ENCODE measurements at places on chromosomes 2 and 18.

DNA sequence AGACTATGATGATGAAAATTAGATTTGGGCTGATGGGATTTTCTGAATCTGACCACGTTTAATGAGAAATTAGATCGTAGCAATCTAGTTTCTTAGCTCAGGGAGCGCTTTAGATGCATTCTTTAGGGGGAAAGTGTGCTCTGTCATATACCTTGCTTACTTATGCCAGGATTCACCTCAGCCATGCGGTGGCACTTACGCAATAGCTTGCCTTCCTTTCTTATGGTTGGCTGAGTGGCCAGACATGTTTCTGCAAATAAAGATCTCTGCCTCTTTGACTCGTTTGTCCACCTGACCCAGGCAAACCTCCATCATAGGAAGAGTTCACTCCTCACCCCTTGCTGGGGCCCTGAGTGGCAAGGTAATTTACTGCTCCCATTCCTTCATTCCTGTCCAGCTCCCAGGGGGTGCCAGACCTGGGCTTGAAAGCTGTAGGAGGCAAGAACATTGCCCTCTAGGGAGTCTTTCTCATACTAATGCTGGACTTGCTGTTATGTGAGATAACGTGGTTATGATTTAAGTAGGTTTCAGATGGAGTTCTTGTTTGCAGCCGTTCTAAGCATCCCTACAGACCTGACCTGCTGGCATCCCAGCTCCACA is 57.1 kb downstream of the FBLN7 start:
- DNase-seq = no peak

DNA sequence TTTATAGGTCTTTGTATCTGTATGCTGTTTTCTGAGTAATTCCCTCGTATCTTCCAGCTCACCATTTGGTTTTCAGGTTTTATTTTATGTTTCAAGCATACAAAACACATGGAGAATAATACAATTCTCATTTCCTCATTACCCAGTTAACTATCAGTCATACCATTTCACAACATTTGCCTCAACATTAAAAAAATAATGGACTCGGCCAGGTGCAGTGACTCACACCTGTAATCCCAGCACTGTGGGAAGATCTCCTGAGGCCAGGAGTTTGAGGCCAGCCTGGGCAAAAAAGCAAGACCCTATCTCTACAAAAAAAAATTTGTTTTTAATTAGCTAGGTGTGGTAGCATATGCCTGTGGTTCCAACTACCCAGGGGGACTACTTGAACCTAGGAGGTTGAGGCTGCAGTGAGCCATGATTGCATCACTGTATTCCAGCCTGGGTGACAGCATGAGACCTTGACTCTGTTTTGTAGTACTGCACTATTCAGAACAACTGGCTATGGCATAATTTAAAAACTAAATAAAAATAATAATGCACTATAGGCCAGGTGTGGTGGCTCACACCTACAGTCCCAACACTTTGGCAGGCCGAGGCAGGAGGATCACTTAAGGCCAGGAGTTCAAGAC is 20.3 kb downstream of the NPC1 start:
- DNase-seq = no peak

DNA sequence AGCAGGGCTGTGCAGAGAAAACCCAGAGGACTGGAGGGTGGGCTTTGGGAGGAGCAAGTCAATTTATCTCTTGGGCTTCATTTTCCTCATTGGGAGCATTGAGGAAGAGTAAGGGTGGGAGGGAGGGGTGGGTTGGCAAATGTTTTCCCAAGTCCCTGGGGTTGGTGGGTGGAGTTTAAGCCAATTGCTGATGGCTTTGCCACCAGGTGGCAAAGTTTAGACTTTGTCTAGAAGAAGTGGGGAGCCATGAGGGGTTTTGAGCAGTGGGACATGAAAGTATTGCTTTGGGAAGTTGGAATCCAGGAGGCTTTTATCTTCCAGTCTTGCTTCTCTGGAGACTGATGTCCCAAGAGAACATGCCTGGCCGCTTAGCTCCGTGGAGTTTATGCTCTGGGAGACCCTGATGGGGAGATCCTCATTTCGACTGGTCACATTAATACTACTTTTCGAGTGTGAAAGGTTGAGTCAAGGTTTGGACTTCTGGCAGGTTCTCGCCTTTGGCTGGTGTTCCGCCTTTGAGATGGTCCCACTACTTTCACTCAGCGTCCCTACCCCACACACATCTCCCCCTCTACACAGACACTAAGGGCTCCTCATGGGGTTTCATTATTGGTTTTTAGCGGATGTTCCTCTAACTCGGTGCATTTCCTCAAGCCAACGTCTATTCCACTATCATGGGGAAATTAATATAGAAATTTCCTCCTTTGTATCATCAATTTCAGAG is 126.7 kb downstream of the PRKCE start:
- no peak for DNase-seq

- no peak for DNase-seq
Measured at GRCh38 chr18:46723856-46724415, 32.9 kb downstream of the ST8SIA5 start.

DNA sequence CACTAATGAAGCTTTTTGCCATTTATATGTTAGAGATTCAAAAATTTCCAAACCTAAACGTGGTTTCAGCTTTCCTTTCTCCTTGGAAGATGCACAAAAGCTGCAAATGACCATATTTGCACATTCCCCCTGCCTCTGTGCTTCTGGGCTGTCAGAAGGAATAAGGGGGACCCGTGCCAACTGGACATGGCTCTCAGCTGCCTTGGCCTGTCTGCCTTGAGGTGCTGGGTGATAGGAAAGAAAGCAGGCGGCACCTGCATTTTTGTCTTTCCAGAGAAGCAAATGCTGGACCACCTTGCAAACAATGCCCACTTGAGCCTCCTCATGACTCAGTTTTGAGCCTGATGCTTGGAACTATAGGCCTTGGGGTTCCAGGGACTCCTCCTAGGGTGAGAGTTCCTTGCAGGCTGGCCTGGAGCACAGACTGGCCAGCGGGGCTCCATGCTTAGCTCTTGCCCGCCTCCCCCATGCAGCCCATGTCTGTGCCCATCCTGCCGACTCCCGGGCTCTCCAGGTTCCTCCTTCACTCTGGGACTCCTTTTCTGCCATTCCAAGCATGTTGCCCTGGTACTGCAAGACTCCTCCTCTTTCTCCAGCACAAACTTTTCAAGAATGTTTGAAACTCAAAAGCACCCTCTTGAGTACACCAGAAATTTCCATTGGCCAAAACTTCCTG is 109.0 kb upstream of the EPAS1 start:
- DNase-seq = no peak

GRCh38 chr2:44326548-44327264 is 34.6 kb downstream of the PREPL start:
- DNase-seq = no peak

GRCh38 chr18:22846088-22846683 is 86.9 kb upstream of the RBBP8 start:
- no peak for DNase-seq

GRCh38 chr2:11279398-11279797 is 65.0 kb downstream of the ROCK2 start:
- DNase-seq = no peak

DNA sequence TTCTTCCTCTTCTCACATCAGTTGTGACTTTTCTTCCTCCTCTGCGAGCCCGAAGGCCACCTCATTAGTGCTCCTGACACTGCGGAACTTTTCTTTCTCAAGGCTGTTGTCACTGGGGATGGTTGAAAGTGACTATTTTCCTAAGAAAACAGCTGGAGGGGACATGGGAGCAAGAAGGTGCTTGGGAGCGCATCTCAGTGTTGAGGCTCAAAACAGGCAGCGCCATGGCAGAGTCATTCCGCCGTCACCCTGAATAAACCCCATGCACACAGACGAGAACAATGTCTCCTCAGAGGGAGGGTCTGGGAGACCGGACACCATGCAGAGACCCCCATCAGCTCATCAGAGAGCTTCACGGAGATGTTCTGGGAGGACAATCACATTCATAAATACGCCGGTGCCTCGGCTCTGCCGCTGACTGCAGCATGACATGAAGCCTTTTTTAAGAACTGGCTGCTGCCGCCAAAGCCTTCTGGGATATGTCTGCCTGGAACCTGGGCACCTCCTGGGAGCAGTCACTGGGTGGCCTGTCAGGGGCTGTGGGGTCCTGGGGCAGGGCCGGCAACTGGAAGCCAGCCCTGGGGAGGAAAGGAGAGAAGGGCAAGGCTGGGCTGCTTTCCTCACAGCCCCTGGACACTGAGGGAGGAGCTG is 19.2 kb downstream of the ATOH8 start:
- DNase-seq = no peak

DNA sequence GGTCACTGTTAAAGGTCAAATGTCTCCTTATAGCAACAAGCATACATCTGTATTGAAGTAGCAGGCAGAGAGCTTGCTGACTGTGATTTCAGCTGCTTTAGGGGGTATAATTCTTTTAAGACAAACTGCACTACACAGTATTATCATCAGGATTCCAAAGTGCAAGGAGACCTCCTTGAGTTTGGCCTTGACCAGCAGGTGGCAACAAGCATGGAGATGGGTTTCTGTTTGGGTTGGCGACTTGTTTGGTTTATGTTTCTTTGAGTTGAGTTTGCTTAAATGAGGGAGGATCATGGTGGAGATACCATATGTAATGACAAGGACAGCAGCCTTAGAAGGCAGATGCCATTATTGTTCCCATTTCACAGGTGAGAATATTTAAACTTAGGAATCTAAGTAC is 681.0 kb upstream of the ID2 start:
- no peak for DNase-seq

DNA sequence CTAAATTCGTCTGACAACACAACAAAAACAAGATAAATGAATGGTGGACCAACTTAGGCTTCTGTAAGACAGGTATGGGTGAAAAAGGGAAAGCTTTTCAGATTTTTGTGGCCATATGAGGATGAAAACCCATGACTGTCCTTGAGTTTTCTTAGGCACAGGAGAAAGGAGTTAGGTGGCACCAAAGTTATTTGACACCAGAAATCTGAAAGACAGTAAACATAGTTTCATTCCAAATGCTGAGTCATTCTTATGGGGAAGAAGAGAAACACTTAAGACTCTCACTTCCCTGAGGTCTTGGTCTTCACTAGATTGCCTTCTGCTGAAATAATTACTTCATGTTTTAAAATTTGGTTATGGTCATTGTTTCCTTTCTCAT is 5.2 kb upstream of the GPD2 start:
- no peak for DNase-seq

DNA sequence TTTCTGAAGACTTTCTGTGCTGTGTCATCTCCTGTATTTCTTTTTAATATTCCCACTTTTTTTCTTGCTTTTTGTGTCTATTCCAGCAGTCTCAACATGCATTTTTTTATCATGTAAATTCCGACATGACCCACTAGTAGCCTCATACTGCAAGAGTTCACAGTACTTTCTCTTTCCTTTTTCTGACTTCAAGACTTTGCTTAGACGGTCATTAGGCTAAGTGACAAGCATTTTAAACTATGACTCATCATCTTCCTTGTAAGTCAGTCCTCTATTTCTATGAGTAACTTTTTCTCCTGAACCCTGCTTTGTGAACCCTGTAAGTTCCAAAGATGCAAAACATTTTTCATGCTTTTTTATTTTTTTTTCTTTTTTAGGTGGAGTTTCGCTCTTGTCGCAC is 381.2 kb downstream of the TXNL1 start:
- DNase-seq = no peak

GRCh38 chr2:201631041-201631440 is 12.3 kb downstream of the TMEM237 start:
- DNase-seq = no peak

GRCh38 chr2:715854-716560 is 38.8 kb upstream of the TMEM18 start:
- no peak for DNase-seq

GRCh38 chr2:204000446-204000845 is 63.9 kb downstream of the ICOS start:
- no peak for DNase-seq

DNA sequence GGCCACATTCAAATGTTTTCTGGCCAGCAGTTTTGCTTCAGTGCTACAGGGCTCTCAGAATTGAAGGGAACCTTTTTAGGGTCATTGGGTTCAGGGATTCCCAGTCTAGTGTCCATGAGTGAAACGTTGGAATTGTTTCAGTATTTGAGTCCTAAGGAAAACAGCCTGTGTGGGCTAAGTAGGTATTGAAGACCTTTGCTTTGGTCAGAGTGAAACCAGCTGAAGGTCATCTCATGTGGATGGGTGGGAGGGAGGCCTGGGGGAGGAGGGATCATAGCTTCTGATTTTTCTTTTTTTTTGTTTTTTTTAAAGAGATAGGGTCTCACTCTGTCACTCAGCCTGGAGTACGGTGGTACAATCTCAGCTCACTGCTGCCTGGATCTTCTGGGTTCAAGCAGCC is 20.2 kb downstream of the B3GNT2 start:
- no peak for DNase-seq

GRCh38 chr2:153935511-153935910 is 63.8 kb downstream of the GALNT13 start:
- DNase-seq = no peak

All from activated naive CD4-positive, alpha-beta T cell treated with Interleukin-2 at 50 U/mL for 16 hours (primary cell).